ENCODE measurements at places on chromosomes 3 and 15. TPM values are rescaled to one million over a fixed set of nuclear protein-coding genes. Genes with fewer than 3 reads are reported as not detected.

The TGM4 gene
- 0.33 TPM for total RNA-seq

The B3GALNT1 gene
- 10.1 TPM for total RNA-seq

The SI gene
- not detected for total RNA-seq

The FAM81A gene
- not detected for total RNA-seq

The ERICH6 gene
- not detected for total RNA-seq

The AMIGO3 gene
- 0.98 TPM for total RNA-seq

The BFSP2 gene
- not detected for total RNA-seq

The ENTPD3 gene
- total RNA-seq = not detected

The OIP5 gene
- 4.2 TPM for total RNA-seq

Data from vein endothelial cell (primary cell).